T-helper 2 cell treated with Interferon-gamma antibody and Interleukin-4, amounts not matched to agents 5 μg/mL and 100 μg/mL, for 36 hours (primary cell): ENCODE measurements at places on chromosomes 16 and 17.

DNA sequence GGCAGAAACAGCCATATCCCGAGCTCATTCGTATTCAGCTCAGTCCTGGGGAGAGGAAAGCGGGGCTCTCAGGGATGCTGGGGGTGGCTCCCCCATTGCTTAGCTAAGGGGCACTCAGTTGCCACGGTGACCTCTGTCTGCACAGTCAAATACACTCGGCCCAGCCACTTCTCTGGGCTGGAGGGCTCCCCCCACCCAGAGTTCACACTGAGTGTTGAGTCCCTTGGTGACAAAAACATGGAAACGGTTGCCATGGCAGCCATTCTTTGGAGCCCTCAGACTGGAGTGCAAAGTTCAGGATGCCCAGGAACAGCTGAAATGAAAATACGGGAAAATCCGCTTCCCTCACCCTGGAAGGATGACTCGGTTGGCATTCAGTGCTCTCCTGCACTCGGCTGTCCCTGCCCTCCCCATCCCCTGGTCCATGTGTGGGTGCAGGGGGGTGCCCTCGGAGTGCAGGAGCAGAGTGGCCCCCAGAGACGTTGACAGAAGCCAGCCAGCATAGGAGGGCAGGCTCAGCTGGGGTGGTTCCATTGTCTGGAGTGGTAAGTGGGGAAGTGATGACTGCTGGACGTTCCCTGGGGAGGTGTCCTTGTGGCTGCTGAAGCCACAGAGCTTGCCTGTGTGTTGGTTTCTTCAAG lies 216.5 kb downstream of the NTN1 start:
- no peaks in the 10 kb centered on the region for H3K27me3 ChIP-seq
- peaks cover 8% of the 10 kb centered on the region for H3K4me1 ChIP-seq
- no peaks in the 10 kb centered on the region for H3K36me3 ChIP-seq

GRCh38 chr17:7959503-7960253 lies 27.7 kb downstream of the CNTROB start:
- H3K36me3 ChIP-seq = no peaks in the 10 kb centered on the region
- H3K27ac ChIP-seq = no peak overlapping the region
- no peak for DNase-seq
- peaks cover 8% of the 10 kb centered on the region for H3K27me3 ChIP-seq

DNA sequence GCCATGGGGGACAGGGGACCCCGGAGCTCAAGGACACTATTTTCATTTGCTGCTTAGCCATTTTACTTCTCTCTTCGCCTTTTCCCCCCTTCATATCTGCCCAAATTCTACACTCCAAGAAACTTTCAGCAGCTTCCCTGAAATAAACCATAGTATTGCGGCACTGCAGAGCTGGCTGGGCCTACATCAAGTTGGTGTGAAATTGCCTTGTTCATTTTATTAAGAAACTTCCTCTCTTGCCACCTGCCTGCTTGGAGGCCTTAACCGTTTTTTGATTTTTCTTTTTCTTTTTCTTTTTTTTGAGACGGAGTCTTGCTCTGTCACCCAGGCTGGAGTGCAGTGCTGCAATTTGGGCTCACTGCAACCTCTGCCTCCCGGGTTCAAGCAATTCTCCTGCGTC lies 7.4 kb upstream of the CPNE2 start:
- H3K27ac ChIP-seq = no peak overlapping the region
- peaks cover 9% of the 10 kb centered on the region for H3K27me3 ChIP-seq
- no peak overlapping the region for H3K4me3 ChIP-seq
- H3K4me1 ChIP-seq = peaks cover 4% of the 10 kb centered on the region
- peaks cover 15% of the 10 kb centered on the region for H3K36me3 ChIP-seq

DNA sequence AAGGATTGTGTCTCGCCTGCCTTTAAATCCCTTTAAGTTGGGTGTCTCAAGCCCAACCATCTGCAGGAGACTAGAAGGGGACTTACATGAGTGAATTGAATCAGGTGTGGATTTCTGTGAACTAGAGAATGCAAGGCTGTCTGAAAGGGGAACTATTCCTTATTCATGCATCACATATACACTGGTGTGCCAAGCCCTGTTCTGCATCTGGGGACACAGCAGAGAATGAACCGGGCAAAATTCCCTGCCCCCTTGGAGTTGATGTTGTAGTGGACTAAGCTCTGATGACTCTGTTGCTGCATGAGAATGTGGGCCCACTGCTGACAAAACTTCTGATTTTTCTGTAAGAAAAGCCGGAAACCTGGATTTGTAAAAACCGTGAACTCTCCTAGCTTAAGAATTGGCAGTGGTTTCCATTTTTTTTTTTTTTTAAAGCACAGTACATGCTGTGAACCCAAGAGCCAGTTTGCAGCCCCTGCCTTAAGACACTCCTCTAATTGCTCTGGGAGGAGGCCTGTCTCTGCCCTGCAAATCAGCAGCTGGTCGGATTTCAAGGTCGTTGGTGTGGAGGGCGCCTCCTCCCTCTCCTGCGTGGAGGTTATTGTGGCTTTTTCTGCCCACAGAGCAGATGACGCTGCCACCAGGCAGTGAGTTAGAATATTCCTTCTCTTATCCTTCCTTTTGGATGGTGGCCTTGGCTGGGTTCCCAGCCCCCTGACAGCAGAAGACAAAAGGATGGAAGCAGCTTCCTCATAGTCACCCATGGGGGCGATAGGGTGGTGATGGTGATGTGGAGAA lies 131.0 kb downstream of the PRKCB start:
- peaks cover 11% of the 10 kb centered on the region for H3K4me1 ChIP-seq
- DNase-seq = no peak
- H3K27ac ChIP-seq = no peak overlapping the region
- H3K27me3 ChIP-seq = no peaks in the 10 kb centered on the region
- H3K4me3 ChIP-seq = no peak overlapping the region

- H3K36me3 ChIP-seq = no peaks in the 10 kb centered on the region
- H3K4me1 ChIP-seq = peaks cover 5% of the 10 kb centered on the region
- H3K4me3 ChIP-seq = no peak overlapping the region
- H3K27me3 ChIP-seq = peaks cover 22% of the 10 kb centered on the region
- DNase-seq = peak; percentile 14
- no peak overlapping the region for H3K27ac ChIP-seq
Observed at GRCh38 chr17:42438600-42439567, 15.8 kb upstream of the CAVIN1 start.
